ENCODE measurements at places on chromosomes 5 and 9.

GRCh38 chr5:153919161-153919560 lies 119.5 kb downstream of the FAM114A2 start:
- no peak for DNase-seq

GRCh38 chr9:2479056-2479565 lies 142.5 kb upstream of the VLDLR start:
- no peak for DNase-seq

DNA sequence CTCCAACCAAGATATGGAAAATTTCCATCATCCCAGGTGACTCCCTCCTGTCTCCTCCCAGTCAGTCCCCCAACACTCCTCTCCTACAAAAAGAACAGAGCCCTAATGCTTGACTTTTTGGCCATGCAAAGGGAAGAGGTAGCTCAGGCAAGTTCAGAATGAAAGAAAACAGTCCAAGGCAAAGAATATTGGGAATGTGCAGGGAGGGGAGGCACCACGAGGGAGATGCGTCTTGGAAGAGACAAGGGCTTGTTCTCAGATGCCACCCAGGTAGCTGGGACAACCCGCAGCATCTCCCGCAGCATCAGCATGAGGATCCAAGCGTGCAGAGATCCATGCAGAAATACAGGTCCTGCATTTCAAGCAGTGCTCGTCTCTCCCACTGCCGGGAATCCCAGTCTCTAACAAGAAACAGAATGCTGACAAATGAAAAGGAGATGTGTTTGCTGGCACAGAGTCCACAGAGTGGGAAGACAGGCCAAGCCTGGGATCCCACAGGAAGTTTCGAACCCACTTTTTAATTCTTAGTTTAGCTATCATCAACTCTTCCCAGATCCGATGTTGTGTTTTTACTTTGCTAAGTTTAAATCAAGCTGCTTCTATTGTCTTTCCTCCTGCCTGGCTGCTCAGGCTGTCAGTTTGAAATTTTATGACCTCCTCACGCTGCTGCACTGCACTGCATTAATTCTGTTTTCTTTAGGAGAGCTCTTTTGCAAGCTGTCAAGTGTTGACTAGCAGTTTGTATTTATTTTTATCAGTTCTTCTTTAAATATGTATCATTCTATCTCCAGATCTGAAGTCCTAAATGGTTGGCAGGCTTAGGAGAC lies 86.8 kb upstream of the OSMR start:
- no peak for DNase-seq

DNA sequence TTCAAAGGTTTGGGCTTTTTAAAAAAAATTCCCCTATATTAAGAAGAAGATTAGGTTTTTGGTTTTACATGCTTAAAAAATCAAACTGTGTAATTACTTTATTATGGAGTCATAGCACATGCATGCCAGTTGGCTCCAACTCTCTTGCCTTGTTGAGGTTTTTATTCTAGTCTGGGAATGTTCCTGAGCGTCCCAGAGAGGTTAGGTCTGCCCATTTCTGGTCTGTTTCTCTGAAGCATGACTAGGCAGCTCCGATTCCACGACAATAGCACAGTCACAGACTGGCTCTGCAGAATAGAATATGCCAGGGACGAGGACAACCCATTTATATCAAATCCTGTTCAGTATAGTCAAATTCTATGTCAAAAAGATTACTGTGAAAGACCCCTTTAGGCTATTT lies 217.0 kb downstream of the PCSK5 start:
- no peak for DNase-seq

- DNase-seq = no peak
Measured at GRCh38 chr5:77427998-77428397, 64.1 kb downstream of the WDR41 start.

GRCh38 chr5:128538250-128539037 lies 399 bp upstream of the FBN2 start:
- DNase-seq = no peak

GRCh38 chr9:102507044-102507687 lies 488.0 kb upstream of the CYLC2 start:
- DNase-seq = no peak

- DNase-seq = no peak
Measured at GRCh38 chr5:35041261-35041660, 6.5 kb downstream of the AGXT2 start.

DNA sequence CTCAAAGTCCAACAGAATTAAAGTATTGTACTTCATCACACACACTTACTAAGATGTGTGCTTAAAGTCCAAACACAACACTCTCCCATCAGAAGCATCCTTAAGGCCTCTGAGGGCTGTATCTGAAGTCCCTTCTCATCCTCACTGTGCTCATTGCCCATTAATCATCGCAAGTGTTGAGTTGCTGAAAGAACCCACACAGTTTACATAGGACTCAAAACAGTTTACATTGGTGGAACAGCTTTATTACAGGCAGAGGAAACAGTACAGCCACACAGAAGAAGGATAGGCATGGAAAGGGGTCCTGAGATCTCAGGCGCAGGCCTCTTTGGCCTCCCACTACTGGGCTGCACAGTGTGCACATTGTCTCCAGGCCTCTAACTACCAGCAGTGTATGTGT lies 113.4 kb downstream of the CMYA5 start:
- DNase-seq = no peak

DNA sequence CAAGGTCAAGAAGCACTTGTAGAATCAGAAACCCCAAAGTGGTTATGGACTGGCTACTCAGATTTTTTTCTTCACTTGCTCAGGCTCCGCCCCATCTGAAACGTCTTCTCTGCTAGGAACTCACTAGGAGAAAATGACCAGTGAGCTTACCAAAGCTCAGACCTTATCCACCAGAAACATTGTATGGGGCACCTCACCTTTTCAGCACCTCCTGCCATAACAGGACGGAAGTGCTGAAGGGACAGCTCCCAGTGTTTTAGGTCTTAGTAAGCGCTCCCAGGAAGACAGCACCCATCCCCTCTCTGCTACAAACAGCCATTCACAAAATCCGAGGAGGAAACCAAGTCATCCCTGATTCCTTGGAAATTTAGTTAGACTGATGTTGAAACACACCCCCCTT lies 1.2 kb upstream of the GABRA1 start:
- no peak for DNase-seq

DNA sequence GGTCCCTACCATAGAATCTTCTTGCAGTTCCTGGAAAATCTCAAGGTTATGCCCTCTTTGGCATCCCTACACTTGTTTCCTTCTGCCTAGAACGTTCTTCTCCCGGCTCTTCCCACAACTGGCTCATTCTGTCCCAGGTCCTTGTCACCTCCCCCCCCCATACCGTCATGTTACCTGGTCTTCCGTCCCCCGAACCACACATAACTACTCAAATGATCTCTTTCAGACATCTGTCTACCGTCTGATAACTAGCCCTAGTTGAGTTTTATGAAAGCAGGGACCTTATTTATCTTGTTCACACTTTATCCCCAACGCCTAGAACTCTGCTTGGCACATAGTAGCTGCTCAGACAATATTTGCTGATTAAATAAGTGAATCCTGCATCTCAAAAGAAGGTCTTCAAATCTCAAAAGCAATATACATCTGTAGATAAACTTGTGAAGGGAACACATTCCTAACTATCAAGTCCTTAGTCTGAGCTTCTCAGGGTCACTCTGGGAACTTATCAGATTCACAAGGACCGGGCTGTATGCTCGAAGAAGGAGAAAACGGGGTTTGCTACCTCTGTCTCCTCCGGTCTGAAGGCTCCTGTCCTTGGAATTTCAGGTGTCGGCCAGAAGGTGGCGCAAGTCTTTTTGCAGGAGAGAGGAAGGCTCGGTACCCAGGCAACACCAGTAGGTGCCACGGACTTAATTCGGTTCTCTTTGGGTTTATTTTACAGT lies 30.0 kb downstream of the LCP2 start:
- peak; percentile 43 for DNase-seq

DNA sequence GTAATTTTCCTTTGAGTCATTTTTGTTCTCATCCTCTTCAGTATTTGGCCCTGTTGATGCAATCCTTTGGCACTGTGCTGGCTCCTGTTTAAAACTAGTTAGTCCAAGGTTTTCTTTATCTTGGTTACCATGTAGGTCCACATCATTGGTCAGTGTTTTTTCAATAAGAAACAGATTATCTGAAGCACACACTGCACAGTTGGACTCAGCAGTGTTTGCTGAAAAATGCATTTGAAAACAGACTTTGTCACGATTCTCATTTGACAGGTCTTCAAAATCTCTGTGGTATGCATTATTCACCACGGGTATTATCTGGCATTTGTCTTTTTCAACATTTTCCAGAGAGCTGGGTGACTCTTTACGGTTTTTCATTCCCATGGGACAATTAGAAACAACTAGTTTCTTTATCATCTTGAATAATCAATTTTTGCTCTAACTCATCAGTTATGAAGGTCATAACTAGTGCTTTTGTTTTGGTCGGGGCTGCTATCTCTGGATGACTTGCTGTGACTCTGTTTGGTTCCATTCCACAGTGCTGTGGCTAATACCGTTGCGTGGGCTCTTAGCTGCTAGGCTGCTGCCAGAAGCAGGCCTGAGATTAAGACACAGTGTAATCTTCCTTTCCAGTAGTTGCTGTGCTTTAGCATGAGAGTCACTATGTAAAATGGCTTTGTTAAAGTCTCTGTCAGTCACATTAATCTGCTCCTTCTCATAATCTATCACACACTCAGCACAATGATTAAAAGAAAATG lies 36.2 kb downstream of the NUDT12 start:
- DNase-seq = no peak

GRCh38 chr5:144886668-144887067 lies 716.0 kb downstream of the KCTD16 start:
- no peak for DNase-seq

- DNase-seq = no peak
Measured at GRCh38 chr9:88287972-88288371, 100.3 kb upstream of the SPIN1 start.

DNA sequence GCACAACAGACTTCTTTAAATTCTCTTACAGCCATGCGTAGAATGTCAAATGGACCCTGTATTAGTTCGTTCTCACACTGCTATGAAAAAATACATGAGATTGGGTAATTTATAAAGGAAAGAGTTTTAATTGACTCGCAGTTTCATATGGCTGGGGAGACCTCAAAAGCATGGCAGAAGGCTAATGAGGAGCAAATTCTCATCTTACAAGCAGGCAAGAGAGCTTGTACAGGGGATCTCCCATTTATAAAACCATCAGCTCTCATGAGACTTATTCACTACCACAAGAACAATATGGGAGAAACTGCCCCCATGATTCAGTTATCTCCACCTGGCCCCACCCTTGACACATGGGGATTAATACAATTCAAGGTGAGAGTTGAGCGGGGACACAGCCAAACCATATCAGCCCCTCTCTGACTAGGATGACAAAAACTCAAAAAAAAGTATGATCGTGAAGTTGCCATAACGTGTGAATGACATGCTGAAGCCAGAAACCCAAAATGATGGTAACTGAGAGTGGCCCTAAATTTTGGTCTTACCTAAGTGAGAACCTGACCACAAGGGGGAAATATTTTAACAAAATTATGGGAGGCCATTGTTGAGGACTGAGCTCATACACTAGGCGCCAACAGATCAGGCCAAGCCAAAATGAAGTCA lies 17.5 kb upstream of the TEX10 start:
- no peak for DNase-seq

DNA sequence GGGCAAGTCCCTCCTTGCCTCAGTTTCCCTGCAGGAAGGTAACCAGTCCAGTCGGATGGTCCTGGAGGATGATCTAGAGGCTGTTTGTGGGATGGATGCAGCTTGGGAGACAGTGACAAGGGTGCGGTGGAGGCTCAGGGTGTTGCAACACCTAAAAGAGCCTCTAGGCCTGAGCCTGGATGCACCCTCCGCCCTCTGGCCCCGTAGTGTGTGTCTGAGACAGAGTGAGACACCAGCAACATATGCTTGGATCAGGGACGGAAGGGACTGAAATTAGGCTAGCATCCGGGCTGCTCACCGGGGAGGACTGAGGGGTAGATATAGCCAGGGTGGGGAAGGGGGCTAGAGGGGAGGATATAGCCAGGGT lies 1.1 kb downstream of the CRAT start:
- no peak for DNase-seq

- DNase-seq = no peak
Measured at GRCh38 chr9:68998812-68999211, 15.1 kb downstream of the PRKACG start.

GRCh38 chr5:10828241-10828640 lies 67.2 kb upstream of the DAP start:
- DNase-seq = no peak

DNA sequence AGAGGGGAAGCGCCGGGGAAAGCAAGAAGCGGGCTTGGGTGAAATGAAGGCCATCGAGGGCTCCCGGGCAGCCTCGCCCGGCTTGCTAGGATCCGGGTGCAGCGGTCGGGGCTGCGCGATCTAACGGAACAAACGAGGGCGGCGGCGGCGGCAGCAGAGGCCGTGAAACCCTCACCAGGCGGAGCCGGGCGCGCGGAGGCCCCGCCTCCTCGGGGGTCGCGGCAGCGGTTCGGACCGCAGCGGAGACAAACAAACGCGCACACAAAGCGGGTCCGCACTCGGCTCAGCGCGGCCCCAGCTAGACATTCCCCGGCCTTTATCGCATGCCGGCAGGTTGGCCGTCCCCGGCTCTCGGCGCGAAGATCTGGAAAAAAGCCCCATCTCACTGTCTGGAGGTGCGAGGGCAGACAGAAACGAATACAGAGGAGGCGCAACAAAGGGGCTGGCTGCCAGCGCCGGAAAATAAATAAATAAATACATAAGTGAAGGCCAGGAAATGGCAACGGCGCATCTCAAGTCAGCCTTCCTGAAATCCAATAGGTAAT lies 10.5 kb upstream of the TRIM36 start:
- DNase-seq = peak; percentile 76

GRCh38 chr5:180647465-180647864 lies 1.9 kb downstream of the FLT4 start:
- DNase-seq = no peak

- no peak for DNase-seq
Measured at GRCh38 chr9:2720179-2720654, 2.9 kb downstream of the KCNV2 start.

GRCh38 chr9:131608493-131609037 lies 63.2 kb downstream of the PRRT1B start:
- DNase-seq = no peak

DNA sequence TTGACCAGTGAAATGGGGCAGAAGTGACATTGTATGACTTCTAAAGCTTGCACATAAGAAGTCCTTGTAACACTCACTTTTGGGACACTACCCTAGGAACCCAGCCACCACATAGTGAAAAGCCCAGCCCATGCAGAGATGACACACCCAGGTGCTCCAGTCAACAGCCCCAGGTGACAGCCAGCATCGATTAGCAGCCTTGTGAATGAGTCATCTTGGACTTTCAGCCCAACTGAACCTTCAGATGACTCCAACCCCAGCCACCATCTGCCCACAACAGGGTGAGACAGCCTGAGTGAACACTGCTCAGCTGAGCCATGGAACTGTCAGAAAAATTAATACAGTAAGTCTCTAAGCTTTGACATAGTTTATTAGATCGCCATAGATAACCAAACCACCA lies 458.6 kb downstream of the ZSWIM6 start:
- DNase-seq = no peak

DNA sequence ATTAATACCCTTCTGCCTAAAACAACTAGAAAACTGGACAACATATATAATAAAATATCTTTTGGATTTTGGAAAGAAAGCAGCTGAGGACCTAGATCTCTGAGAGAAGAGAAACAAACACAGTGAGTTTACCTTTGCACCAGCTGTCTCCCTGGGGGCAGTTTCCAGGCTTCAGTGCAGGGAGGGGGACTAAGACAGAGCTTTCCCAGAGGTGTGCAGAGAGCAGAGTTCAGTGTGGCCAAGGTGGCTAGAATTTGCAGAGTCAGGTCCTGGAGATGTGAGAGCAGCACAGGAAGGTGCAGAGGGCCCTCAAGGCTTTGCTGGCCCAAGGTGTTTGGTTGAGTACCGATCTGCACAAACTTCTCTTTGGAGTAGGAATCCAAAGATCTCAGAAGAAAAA lies 26.3 kb upstream of the PTPDC1 start:
- no peak for DNase-seq

All from NCI-H2227 treated with DMSO at 0.1 percent for 48 hours (cell line).